ENCODE measurements at places on chromosomes 12 and 14. TPM values are rescaled to one million over a fixed set of nuclear protein-coding genes. Genes with fewer than 3 reads are reported as not detected.

Gene KLHDC1
- 9.8 TPM for total RNA-seq

Gene WNT5B
- total RNA-seq, result 12.6 TPM

Gene ERP29
- total RNA-seq, result 34.1 TPM

Gene TMEM179
- total RNA-seq, result not detected

Gene BHLHE41
- 0.22 TPM for total RNA-seq

Gene LRRIQ1
- total RNA-seq, result 0.43 TPM

Gene PRR4
- 0.98 TPM for total RNA-seq

Gene GPX2
- total RNA-seq, result not detected

Measured in placental epithelial cell (primary cell).